KG1 (cell line): ENCODE measurements at places on chromosomes 12 and 14.

GRCh38 chr12:23359975-23360701 is 589.3 kb downstream of the SOX5 start:
- no peak for DNase-seq

- no peak for DNase-seq
These were observed 138.7 kb downstream of the EGLN3 start for GRCh38 chr14:33812181-33812580.

GRCh38 chr14:99791476-99792209 is 1.6 kb upstream of the EML1 start:
- DNase-seq = no peak

GRCh38 chr14:64944041-64944440 is 1.5 kb upstream of the GPX2 start:
- DNase-seq = no peak

DNA sequence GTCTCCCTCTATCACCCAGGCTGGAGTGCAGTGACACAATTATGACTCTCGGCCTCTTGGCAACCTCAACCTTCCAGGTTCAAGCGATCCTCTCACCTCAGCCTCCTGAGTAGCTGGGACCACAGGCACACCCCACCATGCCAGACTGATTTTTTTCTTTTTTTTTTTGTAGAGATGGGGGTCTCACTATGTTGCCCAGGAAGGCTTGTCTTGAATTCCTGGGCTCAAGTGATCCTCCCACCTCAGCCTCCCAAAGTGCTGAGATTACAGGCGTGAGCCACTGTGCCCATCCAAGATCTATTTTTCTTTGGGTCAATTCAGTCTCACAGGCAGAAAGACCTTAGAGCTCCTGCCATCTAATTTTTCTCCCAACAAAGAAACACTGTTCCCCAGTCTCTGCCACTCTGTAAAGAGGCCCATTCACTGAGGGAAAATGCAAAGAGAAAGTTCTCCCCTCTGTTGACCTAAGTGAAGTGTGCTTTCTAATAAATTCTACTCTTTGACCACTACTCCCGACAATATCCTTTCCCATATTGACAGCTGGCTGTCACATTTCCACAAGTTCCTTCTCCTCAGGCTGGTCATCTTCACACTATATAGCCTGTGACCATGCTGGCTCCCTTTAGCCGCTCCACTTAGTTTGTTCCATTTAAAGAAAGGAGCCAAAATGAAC is 23.3 kb downstream of the TMED8 start:
- DNase-seq = no peak

DNA sequence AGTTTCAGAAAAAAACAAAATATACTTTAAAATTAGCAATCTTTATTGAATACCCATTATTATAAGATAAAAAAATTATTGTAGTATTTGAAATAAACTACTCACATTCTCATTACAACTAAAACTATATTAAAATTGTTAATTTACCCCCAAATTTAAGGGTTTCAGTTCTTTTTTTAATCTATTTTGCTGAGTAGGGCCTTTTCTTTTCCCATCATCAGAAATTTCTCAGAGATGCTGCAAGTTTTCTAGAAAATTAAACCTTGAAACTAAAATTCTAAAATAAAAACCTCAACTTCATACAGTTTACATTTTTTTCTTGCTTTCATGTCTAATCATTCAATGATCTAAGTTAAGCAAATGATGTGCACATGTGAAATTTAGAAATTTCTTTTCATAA is 10.1 kb downstream of the ARMH4 start:
- DNase-seq = no peak

DNA sequence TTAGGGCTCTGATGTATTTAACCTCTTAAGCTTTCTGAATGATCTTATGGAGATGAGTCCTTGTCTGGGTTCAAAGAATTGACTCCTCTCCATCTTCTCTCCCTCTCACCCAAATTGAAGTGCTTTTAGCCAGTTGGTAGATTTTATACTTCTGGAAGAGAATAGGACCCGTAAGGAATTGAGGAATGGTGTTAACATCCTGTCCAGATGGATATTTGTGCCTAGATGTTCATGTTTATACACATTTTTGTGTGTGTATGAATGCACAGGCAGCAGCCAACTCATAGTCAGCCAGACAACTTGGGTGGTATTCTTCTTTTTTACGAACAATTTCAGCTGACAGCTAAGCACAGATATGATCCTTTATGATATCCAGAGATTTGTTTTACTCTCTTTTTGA is 449.6 kb upstream of the RGS6 start:
- DNase-seq = no peak

GRCh38 chr12:100733817-100734593 is 60.6 kb upstream of the ANO4 start:
- DNase-seq = no peak

GRCh38 chr12:29534935-29535334 is 37.4 kb upstream of the OVCH1 start:
- DNase-seq = no peak

DNA sequence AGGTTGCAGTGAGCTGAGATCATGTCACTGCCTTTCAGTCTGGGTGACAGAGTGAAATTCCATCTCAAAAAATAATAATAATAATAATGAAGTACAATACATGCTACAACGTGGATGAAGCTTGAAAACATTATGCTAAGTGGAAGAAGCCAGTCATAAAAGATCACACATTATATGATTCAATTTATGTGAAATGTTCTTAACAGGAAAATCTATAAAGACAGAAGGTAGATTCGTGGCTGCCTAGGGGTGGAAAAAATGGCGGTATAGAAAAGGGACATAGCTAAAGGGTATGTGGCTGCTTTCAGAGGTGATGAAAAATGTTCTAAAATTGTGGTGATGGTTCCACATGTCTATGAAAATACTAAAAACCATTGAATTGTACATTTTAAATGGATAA is 41.0 kb upstream of the AMIGO2 start:
- DNase-seq = no peak

DNA sequence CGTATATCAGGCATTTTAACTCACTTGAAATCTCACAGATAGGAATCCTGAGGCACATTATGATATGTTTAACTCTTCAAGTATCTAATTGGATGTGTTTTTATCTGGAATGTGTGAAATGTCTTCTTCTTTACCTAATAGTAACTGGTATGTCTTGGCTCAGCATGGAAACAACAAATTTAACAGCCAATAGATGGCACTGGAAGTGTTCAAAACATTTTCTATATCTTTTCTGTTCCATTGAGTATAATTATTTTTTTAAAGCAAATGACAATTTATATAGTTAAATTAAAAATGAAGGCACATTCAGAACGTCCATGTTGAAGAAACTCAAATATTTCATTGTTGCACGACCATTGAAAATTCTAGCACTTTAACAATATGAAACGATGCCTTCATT is 164.6 kb upstream of the SLC16A7 start:
- no peak for DNase-seq
